ENCODE measurements at places on chromosomes 1 and 21.

DNA sequence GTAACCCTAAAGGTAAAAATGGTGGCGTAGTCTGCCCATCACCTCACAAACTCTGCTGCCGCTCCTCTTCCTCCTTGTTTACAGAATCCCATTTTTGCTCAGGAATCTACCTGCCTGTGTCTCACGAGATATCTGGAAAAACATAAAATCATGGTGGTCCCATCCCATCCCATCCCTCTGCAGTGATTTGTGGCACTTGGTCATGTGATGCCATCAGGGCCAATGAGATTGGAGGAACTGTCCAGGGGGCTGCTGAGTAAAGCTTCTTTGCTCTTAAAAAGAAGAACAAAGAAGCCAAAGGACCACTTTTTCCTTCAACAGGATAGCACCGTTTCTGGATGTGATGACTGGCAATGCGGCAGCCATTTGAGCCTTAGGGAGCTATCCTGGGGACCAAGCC lies 33.0 kb upstream of the CLDN14 start:
- DNase-seq: no peak

DNA sequence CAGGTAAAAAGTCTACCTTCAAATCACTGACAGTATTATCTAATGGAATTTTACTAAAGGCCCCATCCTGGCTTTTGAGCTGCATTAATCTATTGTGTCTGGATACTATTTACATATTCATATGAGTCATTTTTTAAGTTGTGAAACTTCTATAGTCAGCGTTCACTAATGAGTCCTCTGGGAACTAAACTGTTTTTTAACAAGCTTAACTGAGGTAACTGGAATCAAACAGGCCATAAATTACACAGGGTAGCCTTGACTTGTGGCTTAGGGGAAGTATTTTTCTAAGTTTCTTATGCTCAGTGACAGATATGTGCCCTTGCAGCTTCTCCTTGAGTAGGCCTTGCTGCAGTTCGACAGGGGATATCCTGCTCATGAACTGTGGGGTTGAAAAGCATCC lies 68.8 kb downstream of the JMJD4 start:
- no peak for DNase-seq

- no peak for DNase-seq
These were observed 17.9 kb downstream of the SFT2D2 start for GRCh38 chr1:168243636-168244212.

- no peak for DNase-seq
These were observed 5.6 kb downstream of the COL6A1 start for GRCh38 chr21:45987121-45987711.

DNA sequence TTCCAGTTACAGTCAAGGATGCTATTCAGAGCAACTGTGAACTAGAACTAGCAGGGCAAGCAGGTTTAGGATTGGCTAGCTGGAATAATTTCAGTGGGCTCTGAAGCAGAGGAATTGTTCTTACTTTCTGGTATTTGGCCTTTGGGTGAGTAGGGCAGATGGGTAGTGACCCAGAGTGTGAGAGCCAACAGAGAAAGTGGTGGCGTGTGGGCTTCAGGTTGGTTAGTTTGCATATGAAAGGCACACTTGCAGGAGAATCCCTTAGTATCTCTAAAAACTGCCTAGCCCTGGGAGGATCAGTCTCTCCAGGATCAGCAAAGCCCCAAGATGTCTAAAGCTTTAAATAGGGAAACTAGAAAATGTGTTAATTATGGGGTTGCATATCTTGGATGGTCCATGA lies 67.6 kb upstream of the LRRC8B start:
- no peak for DNase-seq

DNA sequence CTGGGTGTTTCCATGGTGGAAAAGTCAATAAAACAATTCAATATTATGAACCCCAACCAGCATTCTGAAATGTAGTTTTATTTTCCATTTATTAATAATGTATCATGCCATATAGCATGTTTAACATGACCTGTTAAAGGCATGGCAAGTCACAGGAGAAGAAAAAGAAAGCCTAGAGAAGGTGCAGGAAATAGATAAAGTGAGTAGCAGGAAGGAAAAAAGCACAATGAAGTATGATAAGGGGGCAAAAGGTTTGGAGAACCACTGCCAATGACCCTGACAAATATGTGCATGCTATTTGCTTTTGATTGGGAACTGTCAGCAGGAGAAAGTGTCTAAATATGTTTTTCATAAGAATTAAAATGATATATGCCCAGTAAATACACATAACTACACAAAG lies 85.6 kb downstream of the HMCN1 start:
- no peak for DNase-seq

DNA sequence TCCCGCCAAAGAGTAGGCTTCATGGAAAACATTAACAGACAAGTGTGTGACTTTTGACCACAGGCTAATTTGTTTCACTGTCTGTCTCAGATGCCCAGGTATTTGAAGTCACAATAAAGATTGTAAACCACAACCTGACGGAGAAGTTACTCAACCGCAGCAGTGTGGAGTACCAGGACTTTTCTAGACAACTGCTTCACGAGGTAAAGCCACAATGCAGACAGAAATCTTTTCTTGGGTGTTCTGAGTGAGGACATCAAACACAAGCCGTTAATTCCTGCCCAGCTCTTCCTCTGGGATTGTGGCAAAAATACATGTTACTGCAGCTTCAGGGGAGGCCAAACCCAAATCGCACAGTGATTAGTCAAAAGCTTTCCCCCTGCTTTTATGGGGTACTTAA lies 31.0 kb downstream of the UMODL1 start:
- no peak for DNase-seq

- DNase-seq: no peak
These were observed 302.8 kb downstream of the MATN1 start for GRCh38 chr1:30420519-30421050.

- no peak for DNase-seq
These were observed 331.8 kb downstream of the NEGR1 start for GRCh38 chr1:71950579-71950978.

- DNase-seq: peak; percentile 65
These were observed 553 bp upstream of the STMN1 start for GRCh38 chr1:25906644-25907300.

DNA sequence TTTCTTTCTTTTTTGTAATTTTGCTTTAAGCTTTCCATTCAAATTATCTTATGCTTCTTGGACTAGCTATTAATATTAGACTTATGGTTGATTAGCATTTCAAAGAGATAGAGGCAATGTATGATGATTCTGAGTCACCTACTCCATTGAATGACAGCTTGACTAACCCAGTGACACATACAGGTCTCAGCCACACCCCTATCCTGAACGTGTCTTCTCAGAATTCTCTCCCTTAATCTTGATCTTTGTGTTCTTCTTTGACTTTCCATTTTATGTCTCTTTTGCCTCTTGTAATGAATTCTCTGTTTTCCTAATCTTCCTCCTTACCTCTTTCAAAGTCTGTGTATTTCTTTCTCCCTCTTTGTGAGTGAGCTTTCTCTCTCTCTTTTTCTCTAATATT lies 241.1 kb downstream of the PDE4B start:
- DNase-seq: no peak

- no peak for DNase-seq
These were observed 30.0 kb downstream of the CAPZB start for GRCh38 chr1:19455353-19455752.

DNA sequence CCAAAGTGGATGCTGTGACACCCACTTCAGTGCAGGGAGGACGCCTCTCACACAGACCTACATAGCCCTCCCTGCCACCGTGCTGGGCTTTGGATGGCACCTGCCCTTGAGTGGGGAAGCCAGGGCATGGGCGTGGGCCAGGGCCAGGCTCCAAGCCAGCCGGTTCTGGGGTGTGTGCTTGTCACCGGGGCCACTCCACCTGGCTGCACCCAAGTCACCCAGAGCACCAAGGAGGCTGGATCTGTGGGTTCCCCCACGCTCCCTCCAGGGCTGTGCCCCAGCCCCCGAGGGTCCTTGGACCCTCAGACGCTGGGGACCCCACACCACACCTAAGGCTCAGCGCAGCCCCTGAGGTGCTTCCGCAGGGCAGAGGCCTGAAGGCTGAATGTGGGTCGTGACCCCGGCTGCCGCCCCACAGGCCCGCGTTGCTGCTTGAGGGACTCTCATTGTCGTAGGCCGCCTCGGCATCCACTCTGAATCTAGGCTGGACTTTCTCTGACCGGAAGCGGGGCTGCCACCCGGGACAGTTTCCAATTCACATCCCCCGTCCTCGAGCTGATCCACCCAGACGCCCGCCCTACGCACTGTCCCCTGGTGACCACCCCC lies 1.5 kb downstream of the MXRA8 start:
- no peak for DNase-seq

DNA sequence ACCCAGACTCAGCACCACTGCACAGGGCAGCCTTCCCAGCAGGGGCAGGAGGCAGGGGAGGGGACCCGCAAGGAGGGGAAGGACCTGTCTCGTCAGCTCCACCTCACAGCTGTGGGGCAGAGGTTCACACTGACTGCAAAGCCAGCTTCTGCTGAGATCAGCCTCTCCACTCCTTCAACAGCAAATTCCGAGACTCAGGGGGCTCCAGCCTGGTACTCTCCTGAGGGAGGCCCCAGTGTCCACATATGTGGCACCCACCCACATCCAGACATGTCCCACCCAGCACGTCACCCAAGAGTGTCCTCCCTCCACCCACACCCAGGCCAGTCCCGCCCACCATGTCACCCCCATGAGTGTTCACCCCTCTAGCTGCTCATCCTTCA lies 329.5 kb downstream of the NPHP4 start:
- DNase-seq: no peak

- no peak for DNase-seq
These were observed 157.8 kb upstream of the JUN start for GRCh38 chr1:58941471-58942289.

- DNase-seq: no peak
These were observed 54.7 kb downstream of the MAP3K7CL start for GRCh38 chr21:29185172-29185571.

DNA sequence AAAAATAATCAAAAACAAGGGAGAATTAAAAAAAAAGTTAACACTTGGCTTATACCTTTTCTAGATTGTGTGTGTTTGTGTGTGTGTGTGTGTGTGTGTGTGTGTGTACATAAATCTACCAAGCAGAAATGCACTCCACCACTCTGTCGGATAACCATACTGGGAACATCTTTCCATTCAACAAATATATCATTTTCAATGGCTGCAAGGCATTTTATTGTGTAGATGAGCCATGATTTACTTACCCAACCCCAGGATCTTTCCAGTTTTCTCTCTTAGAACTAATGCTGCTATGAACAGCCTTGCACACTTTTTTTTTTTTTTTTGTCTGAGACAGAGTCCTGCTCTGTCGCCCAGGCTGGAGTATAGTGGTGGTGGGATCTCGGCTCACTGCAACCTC lies 25.8 kb downstream of the LRRC38 start:
- no peak for DNase-seq

- DNase-seq: no peak
These were observed 1.6 kb upstream of the ANKRD65 start for GRCh38 chr1:1422465-1423244.

GRCh38 chr1:90357995-90358394 lies 359.1 kb downstream of the BARHL2 start:
- DNase-seq: no peak

- DNase-seq: no peak
These were observed 92.3 kb downstream of the SPATA46 start for GRCh38 chr1:162284206-162284955.

GRCh38 chr1:180579961-180580611 lies 21.3 kb downstream of the OVAAL start:
- DNase-seq: peak; percentile 27

DNA sequence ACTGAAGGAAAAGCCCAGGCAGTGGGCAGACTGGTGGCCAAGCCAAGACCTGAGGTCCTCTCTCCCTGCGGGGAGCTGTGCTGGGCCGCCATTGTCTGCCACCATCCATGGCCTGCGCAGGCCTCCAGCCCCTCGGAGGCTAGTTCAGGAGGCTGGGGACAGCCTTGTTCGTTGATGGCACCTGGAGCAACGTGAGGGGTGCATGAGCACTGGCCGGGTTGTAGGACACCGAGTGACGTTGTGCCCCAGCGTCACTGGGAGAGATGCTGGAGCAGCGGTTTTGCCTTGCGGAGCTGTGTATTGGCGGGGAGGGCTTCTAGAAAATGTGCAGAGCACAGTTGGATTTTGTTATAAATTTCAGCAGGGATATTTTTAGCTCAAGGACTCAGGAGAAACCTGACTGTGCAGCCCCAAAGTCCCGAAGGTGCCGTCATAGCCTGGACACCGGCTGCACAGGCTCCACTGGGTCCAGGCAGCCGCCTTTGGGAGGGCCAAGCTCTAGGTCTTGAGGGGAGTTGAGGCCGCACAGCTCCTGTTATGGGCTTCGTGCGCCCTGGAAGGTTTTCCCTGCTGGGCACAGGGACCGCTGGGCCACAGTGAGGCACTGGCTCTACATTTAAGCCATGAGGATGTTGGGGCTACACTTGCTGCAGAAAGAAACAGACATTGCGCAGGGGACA lies 48.2 kb upstream of the ADARB1 start:
- no peak for DNase-seq

GRCh38 chr1:159802111-159802510 lies at the start of gene FCRL6:
Gene FCRL6, plus strand, starts transcription at chr1:159802360. Its CDS starts 65 bp downstream, at chr1:159802425.
- DNase-seq: no peak
